ENCODE measurements at places on chromosomes 12 and 14.

DNA sequence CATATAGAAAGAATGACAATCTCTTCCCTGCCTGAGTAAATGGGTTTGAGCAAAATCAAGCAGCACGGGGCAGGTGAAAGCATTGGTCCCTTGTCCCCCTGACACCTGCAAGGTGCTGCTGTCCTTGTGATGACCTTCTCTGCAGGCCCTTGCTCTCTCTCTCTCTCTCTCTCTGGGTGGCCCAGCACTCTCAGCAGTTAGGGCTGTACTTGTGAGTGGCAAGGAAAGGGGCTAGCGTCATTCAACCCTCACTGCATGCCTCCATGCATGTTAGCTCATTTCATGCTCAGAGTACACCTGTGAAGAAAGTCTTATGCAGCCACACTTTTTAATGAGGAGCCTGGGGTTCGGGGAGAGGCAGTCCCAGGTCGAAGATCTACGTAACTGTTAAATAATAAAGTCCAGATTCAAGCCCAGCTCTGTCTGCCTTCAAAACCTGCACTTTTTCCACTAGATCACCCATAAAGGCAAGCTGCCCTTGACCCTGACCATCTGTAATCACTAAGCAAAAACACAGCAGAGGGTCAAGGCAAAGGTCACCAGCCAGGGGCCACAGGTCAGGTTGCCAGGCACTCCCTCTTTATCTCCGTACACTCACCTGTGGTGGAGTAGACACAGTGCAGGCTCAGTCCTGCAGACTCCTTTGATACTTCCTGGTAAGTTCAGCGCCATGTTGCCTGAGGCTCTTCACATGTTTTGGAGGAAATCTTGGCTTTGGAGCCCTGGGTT lies 44.9 kb upstream of the CLMN start:
- no peak for DNase-seq

- DNase-seq, result no peak
These were observed 90.1 kb downstream of the TNFAIP2 start for GRCh38 chr14:103213331-103213730.

DNA sequence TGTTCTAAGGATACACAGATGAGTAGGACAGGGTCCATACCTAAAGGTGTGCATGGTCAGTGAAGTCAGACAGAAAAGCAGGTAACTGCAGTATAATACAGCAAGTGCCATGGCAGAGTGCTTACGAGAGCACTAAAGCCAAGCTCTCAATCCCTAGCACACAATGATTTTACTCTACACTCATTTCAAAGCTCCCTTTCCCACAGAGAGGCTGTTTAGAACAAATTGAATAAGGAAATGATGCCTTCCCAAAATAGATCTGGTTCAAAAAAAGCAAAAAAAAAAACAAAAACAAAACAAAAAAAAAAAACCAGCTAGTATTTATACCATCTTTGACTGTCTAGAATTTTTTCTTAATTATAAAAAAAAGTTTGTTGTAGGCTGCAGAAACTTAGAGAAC lies 74.1 kb downstream of the HECTD4 start:
- DNase-seq, result no peak

DNA sequence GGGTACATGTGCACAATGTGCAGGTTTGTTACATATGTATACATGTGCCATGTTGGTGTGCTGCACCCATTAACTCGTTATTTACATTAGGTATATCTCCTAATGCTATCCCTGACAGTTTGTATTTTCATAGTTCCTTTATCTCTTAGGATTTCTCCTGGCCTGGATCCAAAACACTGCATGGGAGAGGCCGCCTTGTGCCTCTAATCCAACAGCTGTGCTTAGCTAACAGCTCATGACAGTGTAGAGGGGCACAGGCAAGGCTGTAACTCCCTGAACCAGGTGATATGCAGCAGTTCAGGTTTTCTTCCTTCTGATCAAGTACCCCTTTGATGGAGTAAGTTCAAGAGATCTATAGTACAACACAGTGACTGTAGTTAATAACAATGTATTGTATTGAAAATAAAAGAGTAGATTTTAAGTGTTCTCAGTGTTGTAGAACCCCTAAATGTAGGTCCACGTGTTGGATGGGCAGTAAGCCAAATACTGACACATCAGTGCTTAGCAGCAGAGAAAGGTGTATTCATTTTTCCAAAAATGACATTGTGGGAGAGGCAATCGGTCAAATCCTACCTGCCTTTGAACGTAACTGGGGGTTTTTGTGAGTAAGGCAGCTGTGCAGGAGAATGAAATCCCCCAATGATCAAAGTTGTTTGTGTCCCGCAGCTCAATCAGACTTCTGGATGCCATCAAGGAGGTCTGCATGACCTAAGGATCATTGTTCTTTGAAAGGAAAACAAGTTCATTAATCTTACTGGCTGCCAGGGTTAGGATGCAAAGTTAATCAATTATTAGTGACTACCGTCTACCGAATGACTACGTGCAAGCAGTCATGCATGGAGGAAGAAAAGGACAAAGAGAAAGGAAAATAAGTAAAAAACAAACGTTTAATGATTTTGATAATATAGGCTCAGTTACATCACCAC lies 89.3 kb upstream of the FGD4 start:
- DNase-seq, result no peak

DNA sequence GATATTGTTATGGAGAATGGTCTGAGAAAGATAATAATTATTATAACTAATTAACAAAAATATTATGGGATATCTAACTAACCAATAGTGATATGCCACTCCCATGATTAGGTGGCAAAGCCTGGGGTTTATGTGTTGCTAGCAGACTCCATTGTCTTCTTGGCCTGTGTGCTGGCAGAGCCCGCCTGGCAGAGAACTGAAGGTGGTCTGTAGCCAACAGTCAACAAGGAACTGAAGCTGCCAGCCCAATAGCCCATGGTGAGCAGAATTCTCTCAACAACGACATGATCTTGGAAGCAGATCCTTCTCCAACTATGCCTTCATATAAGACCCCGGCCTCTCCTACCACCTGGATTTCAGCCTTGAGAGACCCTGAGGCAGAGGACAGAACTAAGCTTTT lies 258.8 kb downstream of the SLC15A4 start:
- DNase-seq, result no peak

GRCh38 chr14:67837011-67837624 lies 17.5 kb downstream of the RAD51B start:
- no peak for DNase-seq

DNA sequence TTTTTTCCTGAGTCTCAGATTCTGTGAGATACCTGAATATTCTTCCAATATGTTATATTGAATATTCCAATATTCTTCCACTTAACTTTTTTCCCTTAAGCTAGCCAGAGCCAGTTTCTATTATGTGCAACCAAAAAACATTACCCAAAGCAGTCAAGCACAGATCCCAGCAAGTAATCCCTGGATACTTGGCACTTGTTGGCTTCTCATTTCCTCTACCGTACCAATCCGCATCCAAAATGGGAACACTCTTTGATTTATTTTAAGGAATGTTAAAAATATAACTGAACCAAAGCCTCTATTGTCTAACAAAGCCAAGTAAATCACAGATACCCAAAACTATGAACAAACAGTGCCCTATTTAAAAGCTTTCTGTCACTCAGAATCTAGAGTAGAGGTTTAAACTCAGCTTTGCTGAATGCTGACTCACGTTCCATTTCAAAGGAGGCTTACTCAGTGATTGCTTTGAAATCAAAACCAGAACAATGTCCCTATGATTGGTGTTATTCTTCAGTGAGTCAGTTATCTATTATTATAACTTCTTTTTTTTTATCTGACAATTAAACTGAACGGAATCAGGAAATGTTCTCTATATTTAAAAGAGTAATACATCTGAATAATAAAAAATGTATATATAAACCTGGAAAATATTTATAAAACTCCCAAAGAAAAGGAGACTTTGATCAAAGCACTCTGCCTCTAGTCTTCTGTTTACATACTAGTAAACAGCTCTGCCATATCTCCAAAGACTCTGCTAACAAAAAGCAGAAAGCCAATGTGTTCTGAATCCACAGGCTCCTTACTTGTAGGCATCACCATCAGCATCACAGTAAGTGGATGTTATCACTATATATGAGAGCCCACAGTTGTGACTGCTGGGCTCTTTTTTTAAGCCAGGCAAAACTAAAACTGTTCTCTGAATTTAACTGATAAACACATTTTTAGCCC lies 360.8 kb downstream of the CCDC91 start:
- DNase-seq, result no peak

DNA sequence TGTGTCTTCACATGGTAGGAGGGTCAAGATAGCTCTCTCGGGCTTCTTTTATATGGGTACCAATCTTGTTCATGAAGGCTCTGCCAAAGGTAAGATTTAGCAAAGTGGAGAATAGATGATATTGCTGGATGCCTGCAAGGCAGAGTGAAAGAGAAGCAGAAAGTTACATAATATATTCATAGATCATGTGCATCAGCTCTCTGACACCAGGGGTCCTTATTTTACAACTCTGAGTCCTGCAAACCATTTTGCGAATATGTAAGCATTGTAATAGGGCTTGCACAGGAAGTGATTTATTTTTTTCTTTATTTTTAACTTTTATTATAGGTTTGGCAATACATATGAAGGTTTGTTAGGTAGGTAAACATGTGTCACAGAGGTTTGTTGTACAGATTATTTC lies 31.8 kb downstream of the CRADD start:
- DNase-seq, result no peak

DNA sequence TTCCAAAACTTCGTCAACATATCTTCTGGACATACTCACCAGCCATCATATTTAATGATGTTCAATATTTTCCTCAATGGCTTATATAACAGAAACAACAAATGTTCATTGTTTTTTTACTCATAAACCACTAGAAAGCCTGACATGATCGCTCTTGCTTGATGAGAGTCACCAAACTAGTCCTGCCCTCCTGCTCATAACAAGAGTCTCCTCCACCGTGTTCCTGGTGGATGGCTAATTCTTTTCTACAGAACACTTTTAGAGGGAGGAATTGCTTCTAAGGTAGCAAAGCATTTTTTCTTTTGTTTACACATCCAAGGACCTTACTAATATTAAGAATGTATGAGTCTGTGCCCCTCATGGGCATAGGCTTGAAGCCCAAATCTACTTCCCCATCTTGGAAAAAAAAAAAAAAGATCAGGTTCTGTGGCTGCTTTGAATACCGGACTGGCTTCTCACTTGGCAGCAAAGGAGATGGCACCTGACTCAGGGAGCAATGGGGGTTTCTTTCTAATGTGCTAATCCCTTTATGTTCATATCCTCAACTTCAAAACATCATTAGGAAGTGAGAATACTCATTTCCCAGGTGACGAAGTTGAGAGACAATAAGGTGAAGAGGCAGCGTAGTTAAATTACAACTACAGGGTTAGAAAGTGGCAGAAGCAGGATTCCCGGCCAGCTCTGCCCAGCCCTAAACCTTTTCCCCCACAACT lies 188.8 kb downstream of the EPS8 start:
- DNase-seq, result no peak

DNA sequence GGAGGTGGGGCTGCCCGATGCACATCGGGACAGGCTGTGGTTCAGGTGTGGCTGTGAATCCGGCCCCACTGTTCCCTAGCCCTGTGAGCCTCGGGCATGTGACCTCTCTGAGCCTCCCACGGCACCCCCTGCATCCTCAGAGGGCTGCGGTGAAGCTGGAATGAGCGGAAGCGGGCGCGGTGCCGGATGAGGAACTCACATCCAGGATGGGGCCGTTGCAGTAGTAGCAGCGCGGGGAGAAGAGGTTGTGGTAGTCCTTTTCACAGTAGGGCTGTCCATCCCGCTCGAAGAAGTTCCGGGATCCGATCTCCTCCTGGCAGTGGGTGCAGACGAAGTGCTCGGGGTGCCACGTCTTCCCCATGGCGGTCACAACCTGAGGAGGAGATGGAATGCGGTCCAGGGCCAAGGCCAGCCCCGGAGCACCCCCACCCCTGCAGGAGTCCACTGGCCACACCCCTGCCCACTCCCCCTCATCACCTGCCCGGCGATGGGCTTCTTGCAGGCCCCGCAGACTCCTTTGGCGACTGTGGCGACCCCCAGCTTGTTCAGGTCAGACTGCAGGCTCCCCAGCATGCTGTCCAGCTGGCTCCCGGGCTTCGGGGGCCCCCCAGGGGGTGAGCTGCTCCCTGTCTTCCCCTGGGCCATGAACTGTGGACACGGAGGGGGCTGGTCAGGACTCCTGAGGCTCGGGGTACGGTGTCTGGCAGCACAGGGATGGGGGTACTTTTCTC lies 13.9 kb upstream of the RPLP0 start:
- DNase-seq, result no peak

DNA sequence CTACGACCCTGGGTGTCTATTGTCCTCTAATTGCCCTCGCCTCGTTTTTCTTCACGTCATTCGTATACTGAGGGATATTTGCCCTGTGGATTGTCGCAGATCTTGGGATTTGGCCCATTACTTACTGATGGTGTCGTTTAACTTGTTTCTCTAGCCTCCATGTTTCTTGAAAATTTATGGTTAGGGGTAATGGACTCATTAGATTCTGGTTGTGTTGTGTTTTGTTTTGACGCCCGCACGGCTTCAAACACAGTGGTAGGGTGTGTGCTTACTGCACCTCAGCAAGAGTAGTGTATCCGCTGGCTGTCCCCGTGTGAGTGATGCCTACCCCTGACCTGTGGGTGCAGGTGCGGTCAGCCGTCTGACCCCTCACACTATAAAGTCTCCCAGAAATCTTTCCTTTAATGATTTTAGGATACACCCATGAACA lies 874 bp upstream of the RNU6-8 start:
- no peak for DNase-seq

DNA sequence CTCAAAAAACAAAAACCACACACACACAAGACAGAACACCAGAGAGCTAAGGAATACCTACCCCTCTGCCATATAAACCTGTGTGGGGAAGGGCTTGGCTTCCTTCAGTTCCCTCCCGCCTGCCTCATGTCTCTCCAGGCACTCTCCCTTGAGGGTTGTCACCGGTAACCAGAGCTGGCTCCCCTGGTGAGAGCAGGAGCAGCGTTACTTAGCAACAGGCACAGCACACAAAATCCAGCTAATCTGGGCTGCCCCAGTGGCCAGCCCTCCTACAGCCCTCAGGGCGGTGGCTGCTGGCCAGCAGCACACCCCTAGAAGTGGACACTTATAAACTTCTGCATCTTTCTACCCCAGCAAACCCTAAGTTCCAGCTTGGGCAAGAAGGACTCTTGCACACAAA lies 21.6 kb upstream of the NR4A1 start:
- no peak for DNase-seq

DNA sequence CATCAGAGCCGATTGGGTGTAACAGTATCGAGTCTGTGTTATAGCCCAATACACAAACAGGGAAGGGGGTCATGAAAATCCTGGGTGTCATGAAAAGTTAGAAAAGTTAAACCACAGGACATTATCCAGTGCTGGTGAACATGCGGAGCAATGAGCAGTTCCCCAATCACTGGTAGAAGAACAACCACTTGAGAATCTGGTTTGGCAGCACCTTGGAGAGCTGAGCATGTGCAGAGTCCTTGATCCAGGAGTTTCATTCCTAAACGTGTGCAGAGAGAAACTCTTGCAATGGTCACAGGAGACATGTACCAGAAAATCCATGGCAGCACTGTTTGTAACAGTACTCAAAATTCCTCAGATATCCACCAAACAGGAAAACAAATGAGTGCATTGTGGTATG lies 23.0 kb upstream of the JDP2 start:
- no peak for DNase-seq

GRCh38 chr12:15677726-15678201 lies 111.4 kb downstream of the EPS8 start:
- no peak for DNase-seq

Measured in NK-92 treated with Interleukin-12 subunit alpha and Interleukin-12 subunit beta, amount 100 ng/mL, for 24 hours (cell line).